ENCODE measurements at places on chromosomes 6 and 20.

- no peak for DNase-seq
These were observed 36.4 kb downstream of the RRBP1 start for GRCh38 chr20:17645546-17646208.

- no peak for DNase-seq
These were observed 85.4 kb upstream of the OLIG3 start for GRCh38 chr6:137579612-137580011.

DNA sequence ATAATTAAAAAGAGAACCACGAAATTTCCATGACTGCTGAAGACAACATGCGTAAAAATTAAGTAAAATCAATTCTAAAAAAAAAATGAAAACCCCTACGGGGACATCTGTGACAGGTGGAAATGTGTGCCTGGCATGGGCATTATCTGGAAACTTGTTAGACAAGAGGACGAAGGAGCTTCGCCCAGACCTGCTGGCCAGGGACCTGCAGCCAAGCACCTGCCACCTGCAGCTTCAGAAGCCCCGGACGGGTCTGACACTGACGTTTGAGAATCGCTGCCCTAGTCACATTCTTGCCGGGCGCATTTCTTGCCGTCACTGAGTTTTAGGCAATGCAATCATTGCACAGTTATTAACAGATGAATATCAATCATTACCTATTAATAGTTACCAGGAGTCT, 140.3 kb downstream of the SMOC2 start:
- no peak for DNase-seq

GRCh38 chr20:33609504-33609903, 52.6 kb upstream of the C20orf144 start:
- DNase-seq: peak; percentile 34

DNA sequence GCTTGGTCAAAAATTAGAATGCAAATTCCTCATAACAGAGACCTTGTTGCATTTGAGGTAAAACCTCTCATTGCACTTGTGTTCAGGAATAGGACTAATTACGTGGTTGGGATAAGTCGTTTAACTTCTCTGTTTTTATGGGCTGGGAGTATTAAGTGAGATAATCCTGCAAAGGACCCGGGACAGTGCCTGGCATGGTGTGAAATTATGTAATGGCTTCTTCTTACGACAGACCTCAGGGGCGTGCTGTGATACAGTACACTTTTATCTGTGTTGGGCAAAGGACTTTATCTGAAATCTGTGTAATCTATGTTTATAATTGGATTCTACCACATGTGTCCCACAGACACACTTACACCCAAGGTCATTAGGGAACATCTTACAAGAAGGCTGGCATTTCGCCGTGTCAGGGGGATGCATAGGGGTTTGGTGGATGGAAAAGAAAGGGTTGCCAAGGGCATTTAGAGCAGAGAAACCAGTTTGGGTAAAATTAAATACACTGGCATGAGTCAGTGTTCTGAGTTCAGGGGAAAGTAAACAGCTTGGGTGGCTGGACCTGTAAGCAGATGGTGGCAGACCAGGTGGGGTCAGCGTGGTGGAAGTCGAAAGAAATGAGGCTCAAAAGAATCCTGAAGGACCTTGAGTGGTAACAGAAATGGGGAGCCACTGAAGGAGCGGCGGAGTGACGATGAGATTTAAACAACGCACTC, 17.2 kb upstream of the RTF2 start:
- no peak for DNase-seq

GRCh38 chr6:40573221-40573620, 13.9 kb downstream of the LRFN2 start:
- peak; percentile 10 for DNase-seq
